ENCODE measurements at places on chromosomes 4 and X.
A peak's percentile ranks its signal among the peaks of the same experiment; 100 is the strongest.

- DNase-seq, result no peak
These were observed 213.3 kb downstream of the SMARCA1 start for GRCh38 chrX:129310000-129310399.

DNA sequence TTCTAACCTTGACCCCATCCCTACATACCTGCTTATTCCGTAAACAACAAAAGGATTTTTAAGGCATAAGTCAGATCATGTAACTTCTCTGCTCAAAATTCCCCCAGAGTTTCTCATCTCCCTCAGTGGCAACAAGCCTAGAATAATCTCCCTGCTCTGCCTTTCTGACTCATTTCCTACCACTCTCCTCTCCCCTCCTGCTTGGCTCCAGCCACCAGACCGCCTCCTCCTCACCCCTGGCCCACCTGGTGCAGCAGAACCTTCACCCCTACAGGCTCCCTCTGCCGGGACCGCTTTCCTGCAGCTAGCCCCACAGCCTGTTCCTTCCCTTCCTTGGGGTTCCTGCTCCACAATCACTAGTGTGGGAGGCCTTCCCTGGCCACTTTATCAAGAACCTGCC is 32.1 kb downstream of the TSPAN5 start:
- DNase-seq, result no peak

DNA sequence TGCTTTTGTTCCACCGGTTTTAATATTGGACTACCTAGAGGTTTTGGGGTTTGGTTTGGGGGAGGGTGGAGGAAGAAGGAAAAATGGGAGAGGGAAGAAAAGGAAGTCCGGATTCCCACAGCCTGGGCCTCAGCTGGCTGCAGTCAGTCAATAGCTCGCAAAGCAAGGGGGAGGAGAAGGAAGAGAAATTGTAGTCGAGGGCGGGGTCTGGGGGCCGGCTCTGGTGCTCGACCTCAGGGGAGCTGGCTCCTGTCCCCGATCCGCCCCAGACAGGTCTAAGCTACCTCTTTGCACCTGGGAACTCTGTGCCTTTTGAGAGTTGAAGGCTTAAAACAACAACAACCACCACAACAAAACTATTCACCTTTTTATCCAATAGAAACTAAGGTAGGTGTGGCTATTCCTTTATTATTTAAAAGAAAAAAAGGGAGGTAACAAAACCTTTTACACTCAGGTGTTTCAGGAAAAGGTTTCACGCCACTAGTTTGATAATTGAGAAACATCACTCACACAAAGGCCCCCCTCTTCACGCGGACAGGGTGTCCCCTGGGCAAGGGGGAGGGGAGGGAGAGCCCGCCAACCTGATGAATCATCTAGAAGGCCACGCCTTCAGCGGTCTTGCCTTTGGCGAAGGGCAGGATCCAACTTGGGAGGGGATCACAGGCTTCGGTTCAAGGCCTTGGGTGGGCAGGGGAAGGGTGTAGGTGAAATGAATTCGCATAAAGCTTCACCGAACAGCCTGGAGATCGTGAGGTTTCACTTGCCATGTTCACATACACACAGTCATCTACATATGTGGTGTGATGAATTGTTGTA is 1.6 kb upstream of the LNX1 start:
- DNase-seq, result peak; percentile 61

GRCh38 chr4:33086331-33086925 is 2366.3 kb downstream of the PCDH7 start:
- DNase-seq, result no peak

DNA sequence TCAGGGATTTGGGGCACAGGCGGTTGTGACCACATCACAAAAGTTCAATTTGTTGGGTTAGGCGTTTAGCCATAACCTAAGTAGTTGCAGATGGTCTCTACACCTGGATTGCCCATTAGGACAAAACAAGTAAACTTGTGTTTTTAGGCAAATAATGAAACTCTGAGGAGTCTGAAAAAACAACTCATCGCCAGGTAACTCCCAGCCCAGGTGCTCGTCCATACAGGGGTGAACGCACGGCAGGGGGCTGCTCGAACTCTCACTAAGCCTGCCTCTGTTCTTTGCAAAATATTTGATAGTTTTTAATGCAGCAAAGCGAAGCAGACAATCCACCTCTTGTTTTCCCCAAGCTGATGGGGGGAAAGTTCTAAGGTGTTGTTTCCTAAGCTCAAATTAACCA is 559 bp upstream of the RHOH start:
- DNase-seq, result no peak

DNA sequence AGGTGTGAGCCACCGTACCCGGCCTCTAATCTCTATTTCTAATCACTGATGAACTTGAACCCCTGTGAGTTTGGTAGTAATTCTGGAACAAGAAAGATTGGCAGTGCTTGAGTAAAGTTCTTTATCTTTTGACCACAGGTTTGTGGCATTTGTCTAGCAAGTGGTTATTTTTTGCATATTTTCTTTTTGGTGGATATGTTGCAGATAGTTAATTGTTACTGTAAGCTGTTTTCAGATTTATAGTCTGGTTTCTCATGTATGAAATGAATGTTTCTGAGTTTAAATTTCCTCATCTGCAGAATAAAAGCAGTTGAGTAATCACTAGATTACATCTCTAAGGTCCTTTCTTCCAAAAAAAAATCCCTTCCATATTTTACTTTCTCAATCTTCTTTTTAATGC is 105.2 kb downstream of the GASK1B start:
- no peak for DNase-seq

- no peak for DNase-seq
These were observed 78.5 kb upstream of the SPANXC start for GRCh38 chrX:141320801-141321200.

- no peak for DNase-seq
These were observed 773 bp downstream of the DAPP1 start for GRCh38 chr4:99817309-99817890.

DNA sequence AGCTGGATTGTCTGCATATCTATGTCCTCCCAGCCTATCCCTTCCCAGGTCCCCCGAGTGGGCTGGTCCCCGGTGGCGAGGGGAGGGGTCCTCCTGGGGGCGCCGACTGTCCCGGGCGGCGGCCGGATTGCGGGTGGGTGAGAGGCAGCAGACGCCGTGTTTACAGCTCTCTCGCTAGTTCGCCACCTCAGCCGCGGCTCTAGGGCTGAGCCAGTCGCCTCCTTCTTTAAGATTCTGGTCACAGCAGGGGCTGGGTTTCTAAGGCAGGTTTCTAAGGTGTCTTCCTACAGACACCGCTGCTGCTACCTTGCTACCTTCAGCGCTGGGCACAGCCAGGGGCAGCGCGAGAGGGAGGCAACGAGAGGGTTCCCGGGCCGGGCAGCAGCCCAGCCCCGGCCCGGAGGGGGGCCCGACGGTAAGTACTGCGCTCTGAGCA is 57.2 kb downstream of the FRMPD3 start:
- DNase-seq, result no peak

DNA sequence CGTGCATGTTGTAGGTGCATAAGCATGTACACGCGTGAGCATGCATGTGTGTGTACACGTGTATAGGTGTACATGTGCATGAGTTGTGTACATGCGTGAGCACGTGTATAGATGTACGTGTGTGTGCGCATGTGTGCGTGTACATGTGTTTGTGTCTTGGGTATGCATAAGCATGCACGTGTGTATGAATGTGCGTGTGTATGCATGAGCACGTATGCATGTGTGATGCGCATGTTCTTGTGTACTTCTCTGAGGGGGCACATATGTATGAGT is 9.0 kb downstream of the NAT8L start:
- no peak for DNase-seq

DNA sequence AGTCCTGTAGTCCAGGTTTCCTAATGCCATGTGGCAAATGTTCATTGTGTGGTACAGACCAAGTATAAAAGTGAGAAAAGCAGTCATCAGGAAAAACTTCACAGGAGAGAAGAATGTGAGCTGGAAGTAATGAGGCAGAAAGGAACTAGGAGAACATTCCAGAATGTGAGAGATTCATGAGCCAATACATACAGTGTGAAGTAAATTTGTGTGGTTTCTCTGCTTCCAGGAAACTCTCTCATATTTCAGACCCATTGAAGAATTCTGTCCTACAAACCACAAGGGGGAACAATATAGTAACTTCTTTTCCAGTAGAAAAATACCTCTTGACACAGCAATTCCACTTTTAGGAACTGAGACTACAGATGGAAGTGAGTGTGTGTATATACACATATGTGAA is 136.5 kb downstream of the RNF150 start:
- no peak for DNase-seq

DNA sequence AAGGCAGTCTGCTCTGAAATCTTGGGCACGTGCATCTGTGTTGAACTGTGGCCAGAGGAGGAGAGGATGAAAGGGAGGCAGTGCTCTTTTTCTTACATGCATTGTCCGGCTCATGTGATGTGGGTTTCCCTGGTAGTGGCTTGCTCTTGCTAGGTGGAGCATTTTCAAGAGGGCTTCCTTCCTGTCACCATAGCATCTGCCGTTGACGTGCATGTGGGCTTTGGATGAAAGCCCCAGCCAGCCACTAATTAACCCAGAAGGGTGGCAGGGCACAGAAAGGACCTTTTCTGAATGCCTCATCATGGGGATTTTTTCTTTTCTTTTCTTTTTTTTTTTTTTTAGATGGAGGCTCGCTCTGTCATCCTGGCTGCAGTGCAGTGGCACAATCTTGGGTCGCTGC is 121.3 kb downstream of the GPR143 start:
- DNase-seq, result no peak

DNA sequence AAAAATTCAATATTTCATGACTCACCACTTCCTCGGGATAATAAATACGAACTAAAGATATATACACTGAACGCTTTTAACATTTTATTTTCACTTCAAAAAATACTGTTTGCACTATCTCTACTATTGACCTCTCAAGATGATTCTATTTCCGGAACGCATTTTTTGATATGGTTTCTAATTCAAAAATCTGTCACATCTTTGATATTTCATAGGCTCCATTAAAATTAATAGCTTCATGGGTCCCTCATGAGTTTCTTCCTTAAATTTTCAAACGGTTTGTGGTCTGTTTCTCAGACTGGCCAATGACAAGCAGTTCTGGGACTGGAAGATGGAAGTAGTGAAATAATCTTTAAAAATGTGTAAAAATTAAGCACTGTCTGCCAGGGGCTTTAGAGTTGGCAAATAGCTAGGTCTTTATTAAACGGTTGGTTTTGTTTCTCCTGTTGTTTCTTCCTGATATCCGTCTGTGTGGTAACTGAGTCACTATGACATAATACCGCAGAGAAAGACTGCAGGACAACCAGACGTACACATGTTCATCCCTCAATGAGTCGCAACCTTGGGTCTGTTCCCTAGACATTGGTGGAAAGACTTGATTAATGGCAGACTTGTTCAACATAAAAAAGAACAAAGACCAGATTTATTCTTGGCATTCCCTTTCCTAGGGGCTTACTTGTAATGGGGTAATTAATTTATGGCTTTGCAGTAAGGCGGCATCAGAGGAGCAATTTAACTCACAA is 133.8 kb downstream of the PALLD start:
- DNase-seq, result no peak

- no peak for DNase-seq
These were observed 32.2 kb downstream of the NFXL1 start for GRCh38 chr4:47882228-47882627.

- DNase-seq, result no peak
These were observed 6.2 kb upstream of the AMOT start for GRCh38 chrX:112846782-112847181.

DNA sequence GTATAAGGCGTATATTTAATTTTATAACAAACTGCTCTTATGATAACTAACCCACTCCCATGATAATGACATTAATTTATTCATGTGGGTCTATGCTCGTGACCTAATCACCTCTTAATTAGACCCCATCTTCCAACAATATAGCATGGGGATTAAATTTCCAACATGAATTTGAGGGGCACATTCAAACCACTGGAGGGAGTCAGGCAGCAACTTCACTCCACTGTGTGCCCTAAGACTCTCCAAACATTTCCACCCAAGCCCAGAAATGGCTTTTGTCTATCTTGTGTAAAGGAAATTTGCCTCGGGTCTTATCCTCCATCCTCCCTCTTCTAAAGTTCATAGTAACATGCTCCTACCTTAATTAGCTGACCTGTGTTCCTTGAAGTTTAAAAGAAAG is 616.1 kb upstream of the CPEB2 start:
- DNase-seq, result no peak

- no peak for DNase-seq
These were observed 3.8 kb downstream of the WDR1 start for GRCh38 chr4:10112658-10113284.

- DNase-seq, result no peak
These were observed at the start of gene SLITRK2 for GRCh38 chrX:145817331-145818185. SLITRK2 (plus strand) TSS chrX:145817829; CDS start chrX:145822426, 4,597 bp downstream.

GRCh38 chr4:148048598-148048997 is 316.7 kb downstream of the ARHGAP10 start:
- DNase-seq, result no peak

GRCh38 chr4:10897076-10897475 is 212.5 kb upstream of the CLNK start:
- DNase-seq, result no peak

DNA sequence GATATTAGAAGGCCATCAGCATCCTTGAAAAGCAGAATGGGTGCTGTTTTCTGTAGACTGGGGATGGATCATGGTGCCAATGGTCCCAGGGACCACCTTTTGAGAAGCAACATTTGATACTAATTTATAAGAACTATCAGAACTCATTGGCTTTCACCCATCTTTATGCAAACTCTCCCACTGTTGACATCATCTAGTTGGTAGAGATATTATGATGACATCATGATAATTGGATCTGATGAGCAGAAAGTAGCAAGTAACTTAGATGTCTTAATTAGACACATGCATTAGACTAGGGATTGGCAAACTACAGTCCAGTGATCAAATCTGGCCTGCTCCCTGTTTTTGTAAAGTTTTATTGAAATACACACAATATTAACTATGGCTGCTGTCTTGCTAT is 181.0 kb downstream of the DCHS2 start:
- DNase-seq, result no peak

DNA sequence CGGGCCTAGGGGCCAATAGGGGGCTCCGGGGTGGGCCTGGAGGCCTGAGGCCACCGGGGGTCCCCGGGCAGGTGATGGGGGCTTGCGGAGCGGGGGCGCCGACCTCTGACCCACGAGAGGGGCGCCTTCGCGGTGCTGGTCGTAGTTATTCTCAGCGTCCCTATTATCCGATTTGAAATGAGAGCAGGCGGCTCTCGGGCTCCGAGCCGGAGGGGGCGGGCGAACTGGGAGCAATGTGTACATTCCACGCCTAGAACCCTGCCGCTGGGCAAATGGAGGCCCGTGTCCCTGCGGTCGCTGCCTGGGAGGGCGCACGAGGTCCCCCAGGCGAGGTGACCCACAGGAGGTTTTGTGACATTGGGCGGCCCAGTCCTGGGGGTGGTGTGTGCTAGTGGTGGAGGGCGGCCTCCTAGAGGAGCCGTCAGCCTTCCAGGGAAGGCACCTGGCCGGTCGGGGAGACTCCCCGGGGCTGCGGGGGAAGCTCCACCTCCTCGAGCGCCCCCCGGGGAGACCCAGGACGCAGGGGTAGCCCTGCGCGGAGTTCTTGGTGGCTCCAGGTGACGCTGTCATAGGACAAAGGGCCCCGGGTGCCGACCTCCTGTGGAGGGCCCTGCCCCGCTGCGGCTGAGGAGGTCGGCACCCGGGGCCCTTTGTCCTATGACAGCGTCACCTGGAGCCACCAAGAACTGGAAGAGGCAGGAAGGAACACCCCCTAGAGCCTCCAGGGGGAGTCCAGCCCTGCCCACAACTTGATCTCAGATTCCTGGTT is 102.6 kb upstream of the PRKX start:
- DNase-seq, result no peak

- no peak for DNase-seq
These were observed 14.8 kb downstream of the NDNF start for GRCh38 chr4:121057466-121057922.
